ENCODE measurements at places on chromosomes 11 and 22.

DNA sequence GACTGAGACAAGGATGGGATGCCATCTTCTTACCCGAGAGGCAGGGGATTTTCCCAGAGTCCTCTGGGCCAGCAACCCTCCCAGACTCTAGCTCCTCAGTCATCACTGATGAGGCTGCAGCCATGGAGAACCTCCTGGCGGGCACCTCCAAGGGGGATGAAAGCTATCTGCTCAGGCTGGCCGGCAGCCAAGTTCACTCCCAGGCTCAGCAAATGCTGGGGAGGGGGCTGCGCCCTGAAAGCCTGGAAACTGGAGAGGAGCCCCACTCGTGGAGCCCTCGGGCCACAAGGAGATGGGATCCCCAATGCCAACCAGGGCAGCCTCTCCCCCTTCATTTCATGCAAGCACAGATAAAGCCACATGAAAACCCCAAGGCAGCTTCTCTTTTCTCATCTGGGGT is 75.0 kb downstream of the CACNA1I start:
- no peak for DNase-seq

DNA sequence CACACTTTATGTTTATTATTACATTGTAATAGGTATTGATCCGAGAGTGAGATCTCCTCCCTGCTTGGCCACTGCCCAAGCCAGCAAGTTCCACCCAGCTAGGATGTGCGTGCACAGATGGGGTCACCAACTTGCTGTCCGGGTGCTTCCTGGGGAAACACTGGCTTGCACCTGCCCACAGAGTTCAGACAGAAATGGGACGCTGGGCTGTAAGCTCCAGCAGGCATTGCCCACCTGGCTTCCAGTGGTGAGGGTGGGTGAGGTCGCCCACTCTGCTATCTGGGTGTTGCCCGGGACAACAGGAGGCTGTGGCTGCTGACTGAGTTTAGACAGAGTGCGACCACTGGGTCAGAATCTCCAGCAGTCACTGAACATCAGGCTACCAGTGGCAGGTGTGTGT is 289.8 kb upstream of the ANO3 start:
- no peak for DNase-seq

DNA sequence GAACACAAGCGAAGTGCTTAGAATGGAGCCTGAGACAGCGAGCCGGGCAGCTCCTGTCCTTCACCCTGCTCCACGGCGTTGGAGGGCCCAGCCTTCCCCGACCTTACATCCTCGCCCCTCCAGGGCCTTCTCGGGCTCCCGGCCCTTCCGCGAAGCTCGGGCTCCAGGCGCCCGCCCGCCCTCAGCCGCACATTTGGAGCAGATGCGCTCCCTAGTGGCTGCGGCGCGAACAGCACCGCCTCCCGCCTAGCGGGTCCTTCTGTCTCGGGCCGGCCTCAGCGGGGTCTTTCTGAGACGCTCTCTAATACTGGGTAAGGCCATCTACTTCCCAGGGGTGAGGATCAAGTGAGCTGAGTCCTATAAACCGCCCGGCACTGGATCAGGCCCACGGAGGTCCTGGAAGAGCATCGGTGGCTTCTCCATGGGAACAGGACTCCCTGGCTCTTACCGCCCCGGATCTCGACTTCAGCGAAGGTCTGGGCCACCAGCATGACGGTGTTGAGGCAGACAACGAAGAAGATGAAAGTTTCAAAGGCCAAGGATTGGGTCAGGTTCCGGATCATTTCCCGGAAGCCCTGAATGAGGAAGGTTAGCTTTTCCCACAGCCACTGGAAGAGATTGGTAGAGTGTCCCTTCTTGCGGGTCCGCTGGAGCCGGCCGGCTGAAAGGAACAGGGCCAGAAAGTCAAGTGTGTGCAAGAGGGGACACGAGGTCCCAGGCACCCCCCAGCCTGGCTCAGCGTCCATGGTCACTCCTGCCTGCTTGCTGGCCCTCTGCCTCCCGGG is 3.7 kb downstream of the CATSPER1 start:
- peak; percentile 80 for DNase-seq

DNA sequence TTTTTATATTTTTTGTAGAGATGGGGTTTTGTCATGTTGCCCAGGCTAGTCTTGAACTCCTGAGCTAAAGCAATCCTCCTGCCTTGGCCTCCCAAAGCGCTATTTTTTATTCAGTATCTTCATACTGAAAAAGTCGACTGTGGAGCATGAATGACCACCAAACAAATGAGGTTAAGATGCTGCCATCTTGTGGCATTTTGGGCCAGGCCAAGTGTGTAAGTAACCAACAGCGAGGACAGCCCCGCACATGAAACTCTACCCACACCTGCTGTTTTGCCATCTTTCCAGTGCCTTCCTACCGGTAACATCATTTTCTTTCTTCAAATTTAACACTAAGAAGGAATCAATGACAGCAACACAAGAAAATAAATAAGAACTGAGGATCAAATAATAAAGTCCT is 32.2 kb upstream of the AQP11 start:
- DNase-seq = peak; percentile 32

DNA sequence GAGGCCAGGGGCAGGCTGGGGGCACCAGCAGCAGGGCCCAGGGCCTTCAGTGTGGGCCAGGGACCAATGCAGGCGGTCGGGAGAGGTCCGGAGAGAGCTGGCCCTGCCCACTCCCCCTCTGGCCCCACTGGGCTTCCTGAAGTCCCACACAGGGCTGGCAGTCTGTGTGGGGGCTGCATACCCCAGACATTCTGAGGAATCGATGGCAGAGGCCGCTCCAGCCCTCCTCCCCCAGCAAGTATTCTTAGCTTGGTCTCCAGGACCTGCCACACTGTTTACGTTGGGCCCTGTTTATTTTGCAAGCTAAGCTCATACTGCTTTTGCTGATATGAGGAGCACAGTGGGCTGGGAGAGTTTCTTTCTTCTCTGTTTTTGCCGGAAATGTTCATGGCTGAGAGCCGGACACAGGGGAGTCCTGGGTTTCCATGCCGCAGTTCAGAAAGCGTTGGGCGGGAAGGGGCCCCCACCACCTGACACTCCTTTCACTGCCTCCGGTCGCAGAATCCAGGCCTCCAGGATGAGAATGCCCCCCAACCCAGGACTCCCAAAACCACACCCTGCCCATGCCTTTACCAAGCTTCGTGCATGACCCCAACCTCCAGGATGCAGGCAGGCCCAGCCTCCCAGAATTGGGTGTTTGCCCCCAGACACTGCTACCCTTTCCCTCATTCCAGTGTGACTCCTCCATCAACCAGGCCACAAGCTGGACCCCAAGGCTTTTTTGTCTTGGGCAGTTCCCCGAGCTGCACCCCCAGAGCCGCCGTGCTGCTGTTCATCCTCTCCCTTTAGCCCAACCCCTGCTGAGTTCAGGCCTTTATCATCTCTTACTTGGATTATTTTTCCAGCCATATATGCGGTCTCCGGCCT is 81.8 kb upstream of the KCNQ1OT1 start:
- DNase-seq = no peak

- no peak for DNase-seq
These were observed 509 bp downstream of the LAMTOR1 start for GRCh38 chr11:72102631-72102945.

- no peak for DNase-seq
These were observed 74.8 kb downstream of the NAT10 start for GRCh38 chr11:34180040-34180813.

- no peak for DNase-seq
These were observed 51.7 kb downstream of the RAB30 start for GRCh38 chr11:83019888-83020579.

DNA sequence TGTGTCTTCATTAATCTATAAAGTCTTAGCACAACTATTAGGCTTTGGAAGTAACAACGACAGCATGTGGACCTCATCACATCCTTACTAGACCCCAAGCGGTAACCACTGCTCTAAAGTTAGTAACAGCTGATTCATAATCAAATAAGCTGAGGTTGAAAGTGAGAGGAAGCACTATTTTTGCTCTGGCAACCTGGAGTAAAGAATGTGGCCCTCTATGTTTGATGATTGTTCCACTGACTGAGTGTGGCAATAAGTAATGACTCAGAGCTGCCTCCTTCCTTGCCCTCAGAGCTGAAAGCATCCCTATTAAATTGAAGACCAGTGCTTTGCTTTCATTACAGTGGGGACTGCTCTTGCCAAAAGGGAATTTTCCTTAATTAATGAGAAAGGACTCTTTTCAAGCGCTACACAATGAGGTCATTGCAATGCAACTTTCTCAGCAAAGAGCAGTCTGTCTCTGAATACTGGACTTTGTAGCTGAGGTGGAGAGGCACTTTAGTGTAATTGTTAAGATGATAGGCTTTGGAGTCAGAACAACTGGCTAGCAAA is 906.1 kb upstream of the RAG2 start:
- peak; percentile 9 for DNase-seq
